ENCODE measurements at places on chromosomes 4 and X.

GRCh38 chr4:30720661-30721184 is 554 bp downstream of the PCDH7 start:
- no peak for DNase-seq

GRCh38 chr4:13705521-13706041 is 78.1 kb upstream of the BOD1L1 start:
- DNase-seq = no peak

- DNase-seq = no peak
Observed at GRCh38 chr4:32569861-32570260, 1849.7 kb downstream of the PCDH7 start.

DNA sequence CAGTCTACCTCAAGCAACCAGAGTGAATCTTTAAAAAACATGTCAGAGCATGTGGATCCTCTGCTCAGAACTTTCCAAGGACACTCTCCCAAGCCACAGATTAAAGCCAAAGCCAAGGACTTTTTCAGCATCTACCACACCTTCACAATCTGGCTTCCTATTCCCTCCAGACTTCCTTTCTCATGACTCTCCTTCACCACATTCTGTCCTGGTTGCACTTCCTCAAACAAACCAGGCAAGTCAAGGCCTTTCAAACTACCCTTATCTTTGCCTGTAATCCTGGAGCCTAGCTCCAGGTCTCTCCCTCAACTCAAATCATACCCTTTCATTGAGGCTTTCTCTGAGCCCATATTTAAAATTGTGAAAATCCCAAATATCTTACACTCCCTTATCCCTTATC is 191.6 kb upstream of the GALNTL6 start:
- DNase-seq = no peak

GRCh38 chr4:2811830-2812611 is 19.1 kb downstream of the SH3BP2 start:
- DNase-seq = no peak

DNA sequence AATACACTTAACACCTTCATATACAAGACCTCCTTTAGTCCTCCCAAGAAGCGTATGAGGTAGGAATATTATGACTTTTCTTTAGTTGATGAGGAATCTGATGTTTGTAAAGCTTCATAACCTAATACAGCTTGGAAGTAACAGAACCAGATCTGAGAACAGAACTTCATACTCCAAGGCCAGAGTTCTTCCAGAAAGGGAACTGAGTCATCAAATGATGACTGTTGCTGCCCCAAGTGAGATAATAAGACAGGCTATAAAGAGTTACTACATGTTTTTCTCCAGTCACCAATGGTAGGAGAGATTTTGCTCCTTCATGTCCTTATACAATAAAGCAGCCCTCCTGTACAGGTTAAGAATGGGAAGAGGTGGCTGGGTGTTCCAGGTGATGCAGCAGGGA is 74.3 kb upstream of the ANXA3 start:
- DNase-seq = no peak

DNA sequence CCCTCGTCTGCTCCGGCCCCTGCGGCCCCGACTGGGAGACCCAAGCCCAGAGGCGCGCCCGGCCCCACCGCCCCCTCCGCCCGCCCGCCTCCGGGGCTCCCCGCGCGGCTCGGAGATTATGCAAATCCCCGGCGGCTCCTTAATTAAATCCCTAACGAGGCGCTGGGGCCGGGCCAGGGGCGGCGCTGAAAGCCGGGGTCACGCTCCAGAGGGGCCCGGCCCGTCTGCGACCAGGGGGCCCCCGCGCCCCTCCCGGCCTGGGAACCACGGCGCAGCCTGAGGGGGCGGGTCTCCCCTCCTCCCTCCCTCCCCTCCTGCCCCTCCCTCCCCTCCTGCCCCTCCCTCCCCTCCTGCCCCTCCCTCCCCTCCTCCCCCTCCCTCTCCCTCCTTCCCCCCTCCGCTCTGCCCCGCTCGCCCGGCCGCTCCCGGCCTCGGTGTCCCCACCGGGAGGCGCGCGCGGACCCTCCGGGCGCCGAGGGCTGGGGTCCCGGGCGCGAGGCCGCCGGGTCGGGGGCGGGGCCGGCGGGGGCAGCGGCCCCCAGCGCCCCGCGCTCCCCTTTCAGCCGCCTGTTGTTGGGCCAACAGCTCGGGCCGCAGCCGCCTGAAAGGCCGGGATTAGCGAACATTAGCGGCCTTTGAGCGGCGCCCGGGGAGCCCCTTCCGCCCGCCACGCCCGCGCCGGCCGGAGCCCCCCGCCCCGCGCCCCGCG is 25.9 kb upstream of the FGFR3 start:
- DNase-seq = no peak
